HT1080 (cell line): ENCODE measurements at places on chromosomes 7 and 10. TPM values are rescaled to one million over a fixed set of nuclear protein-coding genes. Genes with fewer than 3 reads are reported as not detected.

EPHB6 gene
- total RNA-seq, result 1.5 and 4.0 TPM in 2 replicates

TMEM236 gene
- 0.02 TPM in 1 of 2 replicates, not detected in the other for total RNA-seq

ZNF775 gene
- 7.2 and 8.2 TPM in 2 replicates for total RNA-seq

MBL2 gene
- total RNA-seq, result not detected in 2 replicates

PMS2 gene
- 16.0 and 17.3 TPM in 2 replicates for total RNA-seq

NKX2-3 gene
- not detected in 2 replicates for total RNA-seq

GRID2IP gene
- not detected in 2 replicates for total RNA-seq

ZNF786 gene
- total RNA-seq, result 3.6 and 4.1 TPM in 2 replicates

CPA2 gene
- not detected in 2 replicates for total RNA-seq

PHF14 gene
- 29.4 and 30.7 TPM in 2 replicates for total RNA-seq

CRTAC1 gene
- not detected in 2 replicates for total RNA-seq

CAMK2B gene
- total RNA-seq, result 0.02 and 0.07 TPM in 2 replicates

DNA sequence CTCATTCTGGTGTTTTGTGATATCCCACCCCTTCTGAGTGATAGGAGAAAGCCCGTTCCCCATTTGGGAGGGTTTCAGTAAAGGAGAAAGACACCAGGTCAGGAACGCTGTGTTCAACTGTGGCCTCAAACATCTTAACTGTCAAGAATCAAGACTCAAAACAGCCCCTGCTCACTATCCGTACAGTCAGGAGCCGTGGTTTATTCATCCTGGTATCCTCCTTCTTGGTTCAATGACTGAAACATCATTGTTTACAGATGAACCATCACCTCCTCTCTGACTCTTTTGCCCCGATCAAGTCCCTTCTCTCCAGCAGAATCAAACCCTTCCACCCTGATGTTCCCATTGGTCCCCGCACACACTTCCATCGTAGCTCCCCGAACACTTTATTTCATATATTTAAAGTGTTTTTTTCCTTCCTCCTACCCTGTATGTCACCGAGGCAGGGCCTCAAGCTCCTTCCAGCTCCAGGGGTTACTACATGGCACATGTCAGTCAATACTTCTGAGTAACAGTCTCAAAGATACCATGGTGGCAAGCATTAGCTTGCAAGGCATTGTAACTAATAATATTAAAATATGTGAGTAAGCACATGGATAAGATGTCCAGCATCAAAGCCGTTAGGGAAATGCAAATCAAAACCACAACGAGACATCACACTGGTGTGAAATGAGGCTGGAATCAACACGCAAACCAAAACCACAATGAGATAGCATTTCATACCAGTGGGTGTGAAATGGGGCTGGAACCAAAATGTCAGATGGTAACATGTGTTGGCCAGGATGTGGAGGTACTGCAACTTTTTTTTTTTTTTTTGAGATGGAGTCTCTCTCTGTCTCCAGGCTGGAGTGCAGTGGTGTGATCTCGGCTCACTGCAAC, 124.7 kb upstream of the C1QL3 start:
- DNase-seq, result no peak

DNA sequence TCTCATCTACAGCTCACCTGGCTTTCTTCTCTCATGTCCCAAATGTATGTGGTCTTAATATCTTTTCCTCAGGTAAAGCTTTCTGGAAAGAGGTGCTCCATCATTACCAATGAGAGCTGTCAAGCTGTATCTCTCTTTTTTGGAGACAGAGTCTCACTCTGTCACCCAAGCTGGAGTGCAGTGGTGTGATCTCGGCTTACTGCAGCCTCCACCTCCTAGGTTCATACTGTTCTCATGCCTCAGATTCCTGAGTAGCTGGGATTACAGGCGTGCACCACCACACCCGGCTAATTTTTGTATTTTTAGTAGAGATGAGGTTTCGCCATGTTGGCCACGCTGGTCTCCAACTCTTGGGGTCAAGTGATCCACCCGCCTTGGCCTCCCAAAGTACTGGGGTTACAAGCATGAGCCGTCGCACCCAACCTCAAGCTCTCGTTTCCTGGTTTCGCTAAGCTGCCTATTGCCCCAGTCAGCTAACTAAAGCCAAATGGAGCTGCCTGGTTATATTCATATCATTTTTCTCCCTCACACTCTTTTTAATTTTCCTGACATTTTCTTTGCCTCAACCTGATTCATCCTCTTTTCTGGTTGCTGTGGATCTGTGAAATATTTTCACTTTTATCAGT, 60.5 kb downstream of the SUFU start:
- no peak for DNase-seq

- DNase-seq, result no peak
Observed at GRCh38 chr7:102111061-102112041, 175.3 kb upstream of the SH2B2 start.

DNA sequence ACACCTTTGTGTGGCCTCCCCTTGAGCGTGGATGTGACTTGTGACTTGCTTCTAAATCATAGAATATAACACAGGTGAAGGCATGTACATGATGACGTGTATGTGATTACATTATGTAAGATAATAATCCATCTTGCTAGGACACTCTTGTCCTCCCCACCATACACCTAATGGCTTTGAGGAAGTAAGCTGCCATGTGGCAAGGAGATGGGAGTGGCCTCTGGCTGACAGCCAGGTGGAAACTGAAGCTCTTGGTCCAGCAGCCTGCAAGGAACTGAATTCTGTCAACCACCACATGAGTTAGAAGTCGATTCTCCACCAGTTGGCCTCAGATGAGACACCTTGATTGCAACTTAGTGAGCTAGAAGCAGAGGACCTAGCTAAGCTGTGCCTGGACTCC, 67.4 kb upstream of the ELN start:
- DNase-seq, result no peak

GRCh38 chr7:94012746-94013145, 8.6 kb upstream of the BET1 start:
- DNase-seq, result peak; percentile 4

GRCh38 chr7:66639773-66640172, 11.1 kb downstream of the KCTD7 start:
- no peak for DNase-seq

DNA sequence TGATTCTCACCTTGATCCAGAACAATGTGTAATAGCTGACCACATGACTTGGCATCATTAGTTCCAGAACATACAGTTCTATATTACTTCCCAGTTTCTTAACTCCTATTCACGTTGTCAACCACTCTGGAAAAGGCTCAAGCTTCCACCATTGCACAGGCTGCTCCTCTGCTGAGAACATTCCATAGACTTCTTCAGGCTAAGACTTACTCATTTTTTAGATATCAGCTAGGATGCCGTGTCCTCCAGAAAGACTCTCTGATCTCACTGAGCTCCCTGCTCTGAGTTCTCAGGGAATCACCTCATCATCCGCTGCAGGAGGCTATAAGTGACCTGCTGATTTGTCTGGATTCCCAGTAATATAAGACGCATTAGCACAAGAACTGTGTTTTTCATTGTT, 73.1 kb downstream of the HTR7 start:
- DNase-seq, result no peak

GRCh38 chr7:47227762-47228177, 354.1 kb downstream of the TNS3 start:
- DNase-seq, result peak; percentile 91

DNA sequence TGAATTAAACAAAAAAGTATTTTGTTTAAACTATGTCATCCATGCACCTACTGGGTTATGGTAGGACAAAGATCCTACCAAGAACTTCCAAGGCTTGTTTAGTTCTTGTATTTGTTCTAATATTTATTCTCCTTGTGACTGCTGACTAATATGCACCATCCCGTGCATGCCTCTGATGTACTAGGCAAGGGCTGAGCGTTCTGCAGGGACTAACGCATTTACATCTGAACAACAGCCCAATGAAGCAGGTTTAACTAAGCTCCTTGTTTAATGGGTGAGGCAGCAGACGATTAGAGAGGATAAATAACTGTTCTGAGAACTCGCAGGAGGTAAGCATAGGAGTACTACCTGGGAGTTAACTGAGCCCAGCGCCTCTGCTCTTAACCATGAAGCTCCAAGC, 64.9 kb downstream of the KIAA1549 start:
- DNase-seq, result no peak

- DNase-seq, result no peak
Observed at GRCh38 chr10:25017661-25018060, 1.2 kb downstream of the THNSL1 start.

- DNase-seq, result no peak
Observed at GRCh38 chr7:112147793-112148361, 58.3 kb downstream of the DOCK4 start.

DNA sequence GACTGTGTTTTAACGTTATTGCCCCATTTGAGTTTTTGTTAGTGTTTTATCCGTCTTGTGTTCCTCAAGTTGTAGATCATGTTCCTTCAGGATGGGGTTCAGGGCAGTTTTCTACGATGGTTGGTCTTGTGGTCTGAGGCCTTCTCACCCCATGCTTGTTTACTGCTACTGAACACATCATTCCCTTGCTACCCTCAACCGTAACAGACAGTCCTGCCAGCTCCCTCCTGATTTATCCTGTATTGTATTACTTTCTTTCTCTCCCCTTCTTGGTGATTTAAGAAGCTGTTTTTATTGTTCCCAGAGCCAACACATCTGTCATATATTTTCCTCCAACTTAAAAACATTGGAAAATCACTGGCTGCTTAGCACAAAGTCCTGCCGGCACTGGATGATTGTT, 719.8 kb downstream of the INHBA start:
- DNase-seq, result no peak

DNA sequence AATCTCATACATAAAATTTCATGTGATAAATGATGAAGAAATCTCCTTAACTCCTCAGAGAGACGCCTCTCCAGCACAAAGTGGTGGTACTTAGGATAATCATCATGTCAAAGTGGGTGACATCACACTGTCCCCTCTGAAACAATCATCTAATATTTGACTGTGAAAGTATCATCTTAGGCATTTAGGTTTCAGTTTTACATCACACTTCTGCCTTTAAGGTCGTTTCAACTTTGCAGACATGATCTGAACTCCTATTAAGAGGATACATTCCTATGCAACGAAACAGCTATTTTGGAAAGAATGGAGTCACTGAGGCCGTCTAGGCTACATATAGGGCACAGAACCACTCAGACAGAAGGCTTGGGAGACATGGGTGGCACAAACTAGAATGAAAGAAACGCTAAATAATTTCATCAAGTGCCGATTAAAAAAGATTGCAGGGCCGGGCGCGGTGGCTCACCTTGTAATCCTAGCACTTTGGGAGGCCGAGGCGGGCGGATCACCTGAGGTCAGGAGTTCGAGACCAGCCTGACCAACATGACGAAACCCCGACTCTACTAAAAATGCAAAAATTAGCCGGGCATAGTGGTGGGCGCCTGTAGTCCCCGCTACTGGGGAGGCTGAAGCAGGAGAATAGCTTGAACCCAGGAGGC, 2.0 kb downstream of the VOPP1 start:
- no peak for DNase-seq

DNA sequence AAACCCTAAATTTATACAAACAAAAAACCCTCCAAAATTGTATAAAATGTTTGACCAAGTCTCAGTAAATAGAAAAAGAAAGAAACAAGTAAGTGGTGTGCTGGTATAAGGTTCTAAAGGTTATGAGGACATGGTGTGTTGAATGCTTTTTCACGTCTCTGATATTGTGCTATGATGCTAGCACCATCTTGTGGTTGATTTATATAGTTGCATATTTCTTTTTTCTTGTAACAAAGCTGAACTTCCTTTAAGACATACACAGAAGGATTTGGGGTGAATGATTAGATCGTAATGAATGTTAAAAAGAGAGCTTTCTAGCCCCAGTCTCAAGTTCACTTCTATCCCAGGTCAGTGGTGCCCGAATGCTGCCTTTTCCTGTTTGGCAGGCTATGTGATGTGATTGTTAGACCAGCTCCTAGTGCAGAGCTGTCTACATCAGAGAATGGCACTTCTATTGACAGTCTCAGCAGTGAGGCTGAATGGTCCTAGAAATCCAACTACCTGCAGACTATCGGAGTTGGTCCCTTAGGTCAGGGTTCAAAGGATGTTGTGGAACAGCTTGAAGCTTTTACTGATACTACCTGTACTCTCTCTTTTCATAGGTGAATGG, 25.0 kb downstream of the VTI1A start:
- DNase-seq, result peak; percentile 54

- peak; percentile 72 for DNase-seq
Observed at GRCh38 chr7:100465702-100466311, 1.7 kb upstream of the SPACDR start.

GRCh38 chr10:129035052-129035827, 431.8 kb upstream of the MGMT start:
- DNase-seq, result no peak

- DNase-seq, result no peak
Observed at GRCh38 chr10:74290708-74291107, 139.7 kb downstream of the ADK start.

DNA sequence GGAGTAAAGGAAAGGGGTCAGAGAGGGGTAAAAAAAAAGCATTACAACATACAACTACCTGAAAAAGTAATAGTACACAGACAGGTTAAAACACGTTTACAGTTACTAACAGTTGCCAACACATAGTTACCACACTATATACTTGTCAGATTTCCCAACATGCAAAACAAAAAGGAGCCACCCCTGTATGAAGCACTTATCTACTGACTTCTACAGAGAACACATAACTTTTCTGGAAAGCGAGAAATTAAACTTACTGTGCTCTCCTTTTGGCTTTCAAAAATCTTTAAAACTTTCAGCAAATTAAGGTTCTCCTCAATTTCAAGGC, 2.1 kb downstream of the ABI1 start:
- DNase-seq, result no peak

GRCh38 chr7:124349443-124349842, 316.6 kb upstream of the TMEM229A start:
- peak; percentile 60 for DNase-seq

GRCh38 chr10:79230328-79230830, 116.9 kb upstream of the PPIF start:
- DNase-seq, result no peak

GRCh38 chr10:15169555-15170401, 1.3 kb upstream of the NMT2 start:
- no peak for DNase-seq

GRCh38 chr7:107345898-107346297, 124.0 kb upstream of the GPR22 start:
- DNase-seq, result no peak

GRCh38 chr7:4134631-4135030, 547.5 kb upstream of the FOXK1 start:
- no peak for DNase-seq

GRCh38 chr7:14691034-14691433, 211.5 kb downstream of the DGKB start:
- DNase-seq, result no peak

GRCh38 chr10:43822631-43823580, 174.2 kb upstream of the ZNF32 start:
- no peak for DNase-seq

- DNase-seq, result peak; percentile 91
Observed at GRCh38 chr10:22682237-22683139, 31.9 kb downstream of the PIP4K2A start.

- no peak for DNase-seq
Observed at GRCh38 chr7:143230602-143231457, 9.0 kb downstream of the TAS2R40 start.

GRCh38 chr7:35571611-35572240, 123.2 kb downstream of the HERPUD2 start:
- DNase-seq, result no peak
